Right lung (tissue), 10 donors: ENCODE measurements at places on chromosomes 11 and 22. TPM values are rescaled to one million over a fixed set of nuclear protein-coding genes. Genes with fewer than 3 reads are reported as not detected.

GRCh38 chr22:23243006-23243573, 62.8 kb downstream of the BCR start:
- DNase-seq: no peak

- no peak for DNase-seq
Observed at GRCh38 chr11:111305162-111305802, 6.9 kb downstream of the POU2AF3 start.

DNA sequence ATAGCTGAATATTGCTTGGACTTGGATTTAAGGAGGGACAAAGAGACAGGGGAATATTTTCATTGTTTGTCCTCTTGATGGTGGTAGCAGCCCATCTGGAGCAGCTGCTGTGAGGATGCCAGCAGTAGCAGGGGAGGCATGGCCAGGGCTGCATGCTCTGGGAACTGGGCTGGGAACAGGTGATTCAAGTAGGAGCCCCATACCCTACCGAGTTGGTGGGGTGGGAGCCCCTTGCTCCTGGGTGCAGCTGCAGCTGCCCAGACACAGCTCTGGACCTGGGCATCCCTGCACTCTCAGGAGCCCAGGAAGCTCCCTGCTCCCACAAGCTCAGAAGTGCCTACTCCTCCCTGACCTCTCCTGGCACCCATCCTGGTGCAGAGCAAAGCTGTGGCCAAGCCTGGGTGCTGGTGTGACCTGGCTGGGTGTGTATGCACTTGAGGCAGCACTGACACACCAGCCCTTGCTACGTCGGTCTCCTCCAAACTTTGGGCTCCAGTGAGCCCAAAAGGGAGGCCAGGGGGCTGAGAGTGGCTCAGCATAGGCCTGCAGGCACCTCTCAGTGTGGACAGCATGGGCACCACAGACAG, 341.8 kb upstream of the CCDC179 start:
- DNase-seq: no peak

PGR gene
- 6.0 TPM for polyA plus RNA-seq

ACTN3 gene
- not detected for polyA plus RNA-seq

OR51B5 gene
- polyA plus RNA-seq: 0.27 TPM

OR2AG2 gene
- polyA plus RNA-seq: not detected
